Stimulated activated CD8-positive, alpha-beta memory T cell treated with anti-CD3 and anti-CD28 coated beads, Interleukin-2, amount 100 ng/mL, for 48 hours (primary cell): ENCODE measurements at places on chromosomes 2 and 18.
A peak's percentile ranks its signal among the peaks of the same experiment; 100 is the strongest.

DNA sequence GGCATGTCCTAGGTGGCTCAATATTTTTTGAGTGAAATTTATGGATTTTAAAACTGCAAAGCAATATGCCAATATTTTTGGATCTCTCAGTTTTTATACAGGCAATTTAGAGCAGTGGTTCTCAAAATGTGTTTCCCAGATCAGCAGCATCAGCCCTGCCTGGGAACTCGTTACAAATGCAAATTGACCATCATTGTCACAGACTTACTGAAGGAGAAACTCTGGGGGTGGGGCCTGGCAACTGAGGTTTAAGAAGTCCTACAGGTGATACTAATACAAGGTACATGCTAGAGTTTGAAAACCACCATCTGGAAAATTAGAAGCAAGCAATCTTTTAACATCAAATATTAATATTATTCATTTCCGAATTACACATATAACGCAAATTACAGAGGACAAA lies 215.6 kb upstream of the PID1 start:
- DNase-seq, result no peak

DNA sequence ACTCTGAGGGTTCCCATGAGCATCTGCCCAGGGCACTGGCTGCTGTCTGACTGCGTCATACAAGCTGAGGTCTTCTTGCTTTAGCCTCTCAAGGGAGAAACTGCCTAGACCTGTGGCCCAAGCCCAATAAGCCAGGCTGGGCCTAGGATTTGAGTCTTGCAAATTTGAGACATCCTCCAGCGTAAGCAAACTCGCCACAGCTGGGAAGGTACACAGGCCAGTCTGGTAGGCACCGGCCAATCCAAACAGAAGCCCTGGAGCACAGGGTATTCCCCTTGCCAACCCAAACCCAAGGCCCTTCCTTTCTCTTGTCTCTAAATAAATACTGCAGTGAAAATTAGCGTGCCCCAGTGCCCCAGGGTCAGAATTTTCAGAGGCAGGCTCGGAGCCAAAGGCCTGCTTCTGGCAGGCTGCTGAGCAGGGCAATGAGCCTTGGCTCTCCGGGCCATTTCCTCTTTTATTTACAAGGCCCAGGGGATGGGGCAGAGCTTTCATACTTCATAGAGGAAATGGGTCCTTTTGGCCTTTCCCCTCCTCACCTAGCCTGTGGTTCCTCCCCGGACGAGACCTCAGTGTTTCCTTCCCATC lies 33.3 kb downstream of the POLR1A start:
- DNase-seq, result no peak

DNA sequence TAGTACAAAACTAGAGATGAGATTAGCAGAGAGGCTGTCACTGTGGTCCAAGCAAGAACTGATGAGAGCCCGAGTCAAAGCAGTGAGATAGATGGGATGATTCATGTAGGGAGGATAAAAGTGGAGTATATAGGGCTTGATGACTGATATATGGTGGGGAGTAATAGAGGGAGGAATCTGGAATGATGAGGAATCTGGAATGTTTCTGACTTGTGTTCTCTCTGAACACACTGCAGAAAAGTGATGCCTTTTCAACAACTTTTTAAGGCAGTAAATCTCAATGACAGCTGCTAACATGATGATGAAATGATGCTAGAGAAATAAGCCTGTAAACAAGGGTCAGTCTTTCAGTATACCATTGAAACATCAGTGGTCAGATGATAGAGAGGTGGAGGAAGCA lies 143.5 kb upstream of the SP5 start:
- no peak for DNase-seq

GRCh38 chr2:206368933-206369569 lies 74.3 kb upstream of the ADAM23 start:
- DNase-seq, result no peak

GRCh38 chr2:190996338-190996946 lies 17.5 kb downstream of the STAT1 start:
- DNase-seq, result no peak

- DNase-seq, result no peak
Observed at GRCh38 chr2:109423556-109424359, 190.0 kb downstream of the SEPTIN10 start.

GRCh38 chr2:47414682-47415458 lies 11.9 kb downstream of the MSH2 start:
- no peak for DNase-seq

- DNase-seq, result peak; percentile 45
Observed at GRCh38 chr18:48777026-48777743, 173.6 kb downstream of the SMAD7 start.

- no peak for DNase-seq
Observed at GRCh38 chr2:206163251-206163880, 3.7 kb downstream of the EEF1B2 start.

GRCh38 chr2:190156530-190157212 lies 94.1 kb upstream of the MSTN start:
- no peak for DNase-seq

- no peak for DNase-seq
Observed at GRCh38 chr2:54619660-54620231, 103.7 kb upstream of the EML6 start.

- no peak for DNase-seq
Observed at GRCh38 chr18:34890486-34891085, 150.6 kb upstream of the MAPRE2 start.

DNA sequence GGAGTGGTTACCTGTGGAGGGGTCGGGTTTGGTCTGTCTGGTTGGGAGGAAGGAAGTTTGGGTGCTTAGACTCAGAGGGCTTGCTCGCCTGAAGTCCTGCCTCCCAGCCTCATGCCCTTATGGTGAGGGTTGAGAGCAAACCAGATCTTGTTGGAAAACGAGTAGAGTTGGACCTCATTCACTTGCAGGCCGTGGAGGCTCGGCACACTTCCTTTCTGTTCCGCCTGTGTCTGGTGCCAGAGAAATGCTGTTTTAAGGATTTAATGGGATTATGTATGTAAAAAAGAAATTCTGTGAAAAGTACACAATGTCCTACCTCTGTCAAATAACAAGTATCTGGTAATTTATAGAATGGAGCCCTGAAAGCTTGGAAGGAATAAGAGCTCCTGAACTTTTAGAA lies 29.6 kb downstream of the GATA6 start:
- no peak for DNase-seq

- DNase-seq, result no peak
Observed at GRCh38 chr2:98348066-98348561, 1.9 kb downstream of the CNGA3 start.

GRCh38 chr2:136116151-136116812 lies 1.7 kb downstream of the CXCR4 start:
- peak; percentile 54 for DNase-seq

- no peak for DNase-seq
Observed at GRCh38 chr2:122139739-122140420, 384.4 kb downstream of the TSN start.

DNA sequence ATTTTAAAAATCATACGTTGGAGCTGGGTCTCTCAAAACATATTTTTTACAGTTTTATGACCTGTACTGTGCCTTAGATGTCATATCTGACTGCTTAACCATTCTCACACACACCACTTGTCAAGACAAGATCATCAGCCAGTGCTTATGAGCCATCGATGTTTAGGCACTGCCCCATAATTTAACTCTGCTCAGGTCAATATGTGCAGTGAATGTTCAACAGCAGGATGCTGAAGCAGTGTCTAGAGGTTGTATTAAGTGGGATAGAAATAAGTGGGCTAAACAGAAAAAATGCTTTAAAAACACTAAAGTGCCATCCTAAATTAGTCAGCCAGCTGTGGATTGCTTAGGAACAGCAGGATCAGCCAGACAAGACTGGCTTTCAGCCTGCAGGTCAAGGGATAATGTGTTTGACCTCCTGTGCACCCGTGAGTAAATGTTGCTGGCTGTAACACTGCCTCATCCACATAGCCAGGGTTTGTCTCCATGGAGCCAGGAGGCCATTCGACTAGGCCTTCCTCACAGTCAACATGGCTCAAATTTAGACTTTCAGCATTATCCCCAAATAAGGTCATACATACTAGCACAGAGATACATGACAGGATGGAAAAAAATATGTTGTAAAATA lies 139.0 kb upstream of the NXPH2 start:
- DNase-seq, result no peak

DNA sequence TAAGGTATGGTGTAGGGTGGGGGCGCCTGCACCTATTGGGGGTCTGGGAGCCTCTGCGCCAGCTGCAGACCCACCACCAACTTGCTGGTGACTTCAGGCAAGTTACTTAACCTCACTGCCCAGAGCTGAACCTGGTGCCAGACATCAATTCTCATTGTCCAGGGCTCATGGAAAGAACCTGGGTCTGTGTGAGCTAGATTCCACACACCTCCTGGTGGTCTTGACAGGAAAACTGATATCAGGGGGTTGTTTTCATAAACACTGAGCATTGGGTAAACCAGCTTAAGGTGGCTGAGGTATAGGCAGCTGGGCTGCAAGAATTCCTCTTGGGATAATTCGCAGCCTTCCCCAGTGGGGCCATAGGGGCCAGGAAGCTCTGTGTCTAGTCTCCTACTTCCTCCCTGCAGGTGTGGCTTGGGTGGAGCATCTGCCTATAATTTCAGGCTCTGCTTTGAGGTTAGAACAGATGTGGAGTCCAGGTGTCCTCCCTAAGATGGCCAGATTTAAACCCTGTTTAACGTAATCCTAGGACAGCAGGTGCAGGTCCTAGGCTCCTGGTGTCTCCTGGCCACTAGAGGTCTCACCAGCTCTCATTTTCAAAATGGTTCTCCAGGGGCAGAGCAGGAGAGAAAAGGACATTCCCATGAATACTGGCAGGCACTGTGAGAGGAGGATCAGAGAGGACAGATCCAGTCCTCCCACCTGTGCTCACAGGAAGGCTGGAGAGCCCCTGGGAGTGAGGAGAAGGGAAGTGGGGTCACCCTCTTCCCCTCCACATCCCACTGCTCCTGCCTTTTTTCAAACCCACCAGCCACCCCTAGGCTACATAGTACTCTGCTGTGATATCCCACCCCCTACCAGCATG lies 100.4 kb upstream of the SMAD2 start:
- DNase-seq, result no peak
